Activated T-helper 1 cell treated with anti-CD3 and anti-CD28 coated beads, Interleukin-2, amount 50 U/mL, for 16 hours (primary cell): ENCODE measurements at places on chromosomes 6 and 20.
A peak's percentile ranks its signal among the peaks of the same experiment; 100 is the strongest.

GRCh38 chr6:150276937-150277742 lies 91.7 kb upstream of the IYD start:
- DNase-seq = no peak

- DNase-seq = peak; percentile 44
Observed at GRCh38 chr6:36340618-36341454, 4.1 kb upstream of the BNIP5 start.

DNA sequence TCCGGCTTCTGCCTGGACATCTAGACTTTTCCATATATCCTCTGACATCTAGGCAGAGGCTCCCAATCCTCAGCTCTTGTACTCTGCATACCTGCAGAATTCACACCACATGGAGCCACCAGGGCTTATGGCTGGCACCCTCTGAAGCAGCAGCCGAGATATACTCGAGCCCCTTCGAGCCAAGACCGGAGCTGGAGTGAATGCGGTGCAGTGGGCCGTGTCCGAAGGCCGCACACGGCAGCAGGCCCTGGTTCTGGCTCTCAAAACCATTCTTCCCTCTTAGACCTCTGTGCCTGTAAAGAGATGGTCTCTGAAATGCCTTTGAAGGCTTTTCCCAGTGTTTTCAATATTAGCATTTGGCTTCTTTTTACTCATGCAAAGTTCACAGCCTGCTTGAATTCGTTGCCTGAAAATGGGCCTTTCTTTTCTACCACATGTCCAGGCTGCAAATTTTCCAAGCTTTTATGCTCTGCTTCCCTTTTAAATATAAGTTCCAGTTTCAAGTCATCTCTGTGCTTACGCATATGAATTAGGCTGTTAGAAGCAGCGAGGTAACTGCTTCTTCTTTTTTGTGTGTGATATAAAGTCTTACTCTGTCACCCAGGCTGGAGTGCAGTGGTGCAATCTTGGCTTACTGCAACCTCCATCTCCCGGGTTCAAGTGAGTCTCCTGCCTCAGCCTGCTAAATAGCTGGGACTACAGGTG lies 3.8 kb upstream of the SIRPB1 start:
- no peak for DNase-seq

- DNase-seq = no peak
Observed at GRCh38 chr6:33882154-33882553, 78.4 kb upstream of the MLN start.

DNA sequence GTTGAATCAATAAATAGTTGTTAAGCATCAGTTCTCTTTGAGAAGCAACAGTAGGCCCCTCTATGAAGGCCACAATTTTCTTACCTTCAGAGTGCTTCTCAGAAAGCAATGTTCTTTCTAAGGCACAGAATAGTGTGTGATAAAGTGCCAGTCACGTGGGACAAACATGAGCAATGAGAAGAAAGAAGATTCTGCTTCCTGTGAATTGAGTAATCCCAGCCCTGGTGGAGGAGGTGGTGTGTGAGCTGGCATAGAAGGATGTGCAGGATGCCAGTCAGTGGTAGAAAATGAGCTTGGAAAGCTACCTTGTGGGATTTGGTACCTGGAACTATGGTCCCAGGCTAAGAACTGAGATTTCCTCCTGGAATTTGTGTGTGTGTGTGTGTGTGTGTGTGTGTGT lies 21.7 kb downstream of the KIZ start:
- DNase-seq = no peak

DNA sequence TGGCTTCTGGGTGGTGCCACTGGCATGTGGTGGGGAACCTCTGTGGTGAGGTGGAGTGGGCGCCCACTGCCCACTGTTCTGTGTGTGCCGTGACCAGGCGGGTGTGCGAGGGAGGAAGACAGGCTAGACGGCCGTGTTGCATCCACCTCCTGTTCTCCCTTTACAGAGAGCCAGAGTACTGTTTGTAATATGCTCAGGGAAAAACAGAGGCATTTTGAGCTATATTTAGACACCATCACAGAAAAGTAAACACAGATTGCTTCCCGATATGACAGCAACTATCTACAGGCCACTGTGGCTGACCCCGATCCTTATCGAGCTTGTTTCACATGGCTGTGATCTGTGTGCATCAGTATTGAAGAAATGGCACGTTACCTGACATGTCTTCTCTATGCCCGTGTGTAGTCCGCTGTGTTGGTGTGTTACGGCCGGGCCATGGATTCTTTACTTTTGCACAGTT lies 45.6 kb downstream of the ARID1B start:
- no peak for DNase-seq

- no peak for DNase-seq
Observed at GRCh38 chr20:57064836-57065235, 201.6 kb downstream of the BMP7 start.

- DNase-seq = no peak
Observed at GRCh38 chr20:44153636-44154043, 33.3 kb downstream of the JPH2 start.

GRCh38 chr6:37583261-37583660 lies 83.6 kb upstream of the CCDC167 start:
- no peak for DNase-seq

DNA sequence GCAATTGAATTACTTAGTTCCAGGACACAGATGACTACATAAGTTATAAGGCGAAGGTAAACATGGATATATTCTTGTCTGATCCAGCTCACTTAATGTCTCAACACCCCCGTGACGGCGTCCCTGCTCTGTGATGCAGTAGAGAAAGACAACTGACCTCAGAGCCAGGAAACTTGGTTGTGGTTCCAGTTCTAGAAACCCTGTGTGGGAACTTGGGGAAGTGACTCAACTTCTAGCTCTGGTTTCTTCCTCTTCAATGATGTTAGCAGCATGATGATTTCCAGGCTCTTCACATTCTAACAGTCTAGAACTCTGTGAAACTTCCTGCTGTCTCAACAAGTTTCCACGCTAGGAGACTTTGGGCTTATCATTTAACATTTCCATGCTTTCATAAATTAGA lies 18.4 kb downstream of the LAMA4 start:
- no peak for DNase-seq

- peak; percentile 21 for DNase-seq
Observed at GRCh38 chr6:34189806-34190503, 44.1 kb upstream of the GRM4 start.

DNA sequence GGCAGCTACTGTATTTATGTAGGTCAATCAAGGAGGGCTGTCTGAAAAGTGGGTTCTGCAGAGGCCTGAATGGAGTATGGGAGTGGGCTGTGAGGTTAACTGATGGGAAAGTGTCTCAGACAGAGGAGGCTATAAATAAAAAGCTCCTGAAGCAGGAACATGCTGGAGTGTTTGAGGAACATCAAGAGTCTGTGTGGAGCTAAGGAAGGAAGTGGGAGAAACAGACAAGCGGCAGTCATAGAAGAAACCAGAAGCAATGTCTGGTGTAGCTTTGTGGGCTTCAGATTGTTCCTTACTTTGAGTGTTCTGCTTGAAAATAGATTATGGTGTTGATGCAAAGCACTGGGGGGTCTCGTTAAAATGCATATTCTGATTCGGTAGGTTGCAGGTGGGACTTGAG lies 101.5 kb upstream of the OGFRL1 start:
- no peak for DNase-seq

DNA sequence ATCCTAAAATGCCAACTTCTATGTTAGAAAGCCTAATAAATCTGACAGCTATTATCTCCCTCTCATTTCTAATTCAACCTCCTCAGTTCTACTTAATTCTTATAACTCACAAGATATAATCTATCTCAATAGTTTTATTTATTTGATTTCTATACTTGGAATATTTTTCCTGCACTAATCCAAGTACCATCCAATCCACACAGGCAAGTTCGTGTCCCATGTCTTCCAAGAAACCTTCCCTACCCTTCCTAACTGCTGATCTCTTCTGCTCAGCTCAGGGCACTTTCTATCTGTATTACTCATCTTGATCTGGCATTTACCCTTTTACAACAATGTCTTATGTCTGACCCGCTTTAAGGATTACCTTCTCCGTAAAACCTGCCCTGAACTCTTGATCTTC lies 18.2 kb downstream of the NCOA5 start:
- DNase-seq = no peak

DNA sequence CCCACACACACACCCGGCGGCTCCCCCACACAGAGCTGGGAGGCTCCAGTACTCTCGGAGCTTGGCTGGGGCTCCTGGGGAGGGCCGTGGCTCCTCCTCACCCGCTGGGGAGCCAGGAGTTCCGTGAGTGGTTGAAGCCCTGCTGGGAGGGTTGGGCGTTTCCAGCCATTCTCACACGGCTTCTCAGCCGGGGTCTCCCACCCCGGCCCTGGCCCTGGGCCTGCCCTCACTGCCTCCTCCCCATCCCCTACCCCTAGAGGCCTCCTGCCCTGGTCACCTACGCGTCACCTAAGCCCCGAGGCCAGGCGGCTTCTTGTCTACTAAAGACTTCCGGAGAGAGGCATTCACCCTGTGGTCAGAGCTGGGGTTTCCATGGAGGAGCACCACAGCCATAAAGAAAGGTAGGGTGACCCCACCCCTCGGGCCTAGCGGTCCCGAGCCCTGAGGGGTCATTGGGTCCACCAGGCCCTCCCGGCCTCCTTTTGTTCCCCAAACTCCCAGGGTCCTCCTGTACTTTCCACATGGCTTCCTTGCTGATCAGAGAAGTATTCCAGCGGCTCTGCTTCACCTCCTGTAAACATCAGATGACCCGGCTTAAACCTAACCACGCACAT lies 99.3 kb downstream of the TTLL2 start:
- DNase-seq = no peak

DNA sequence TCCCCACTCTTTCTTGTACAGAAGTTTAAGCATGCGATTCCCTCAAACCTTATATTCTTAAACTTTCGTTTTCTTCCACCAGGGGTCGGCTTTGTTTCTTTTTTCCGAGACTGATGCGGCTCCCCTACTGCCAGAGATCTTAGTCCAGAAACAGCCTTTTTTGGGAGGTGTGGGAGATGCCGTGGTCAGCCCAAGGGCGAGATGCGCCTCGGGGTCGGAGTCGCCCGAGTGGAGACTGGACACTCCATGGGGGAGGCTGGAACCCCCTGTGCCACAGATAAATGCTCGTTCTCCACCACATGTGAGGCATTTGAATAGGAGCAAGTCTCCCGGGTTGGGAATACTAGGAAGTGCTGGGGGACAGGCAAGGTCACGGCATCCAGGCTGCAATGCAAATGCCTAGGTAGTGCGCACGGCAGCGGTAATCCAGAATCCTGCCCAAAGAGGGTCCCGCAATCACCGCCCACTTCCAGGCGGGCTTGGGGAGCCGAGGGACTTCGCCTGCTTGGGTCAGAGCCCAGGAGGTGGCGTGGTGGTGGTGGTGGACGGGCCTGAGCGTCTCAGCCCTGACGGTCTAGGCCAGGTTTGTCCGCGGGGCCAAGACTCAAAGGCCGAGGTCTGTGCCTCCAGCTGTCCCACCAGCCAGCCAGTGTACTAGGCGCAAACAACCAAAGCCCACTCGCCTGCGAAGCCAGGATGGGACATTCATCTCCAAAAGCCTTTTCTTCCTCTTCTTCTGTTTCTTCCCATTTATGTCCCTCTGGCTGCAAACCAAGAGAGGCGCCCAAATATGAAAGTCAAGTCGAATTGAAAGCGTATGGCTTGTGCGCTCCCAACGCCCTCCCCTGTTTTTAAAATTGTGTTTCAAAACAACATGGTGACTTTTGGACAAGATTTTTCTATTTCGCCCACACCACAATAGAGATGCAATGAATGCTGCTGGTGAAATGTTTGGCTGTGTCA lies 39.3 kb upstream of the OSTM1 start:
- DNase-seq = no peak

GRCh38 chr20:5569021-5569420 lies 181.2 kb upstream of the SHLD1 start:
- no peak for DNase-seq
